AG09309 (cell line): ENCODE measurements at places on chromosomes 3 and 15.

DNA sequence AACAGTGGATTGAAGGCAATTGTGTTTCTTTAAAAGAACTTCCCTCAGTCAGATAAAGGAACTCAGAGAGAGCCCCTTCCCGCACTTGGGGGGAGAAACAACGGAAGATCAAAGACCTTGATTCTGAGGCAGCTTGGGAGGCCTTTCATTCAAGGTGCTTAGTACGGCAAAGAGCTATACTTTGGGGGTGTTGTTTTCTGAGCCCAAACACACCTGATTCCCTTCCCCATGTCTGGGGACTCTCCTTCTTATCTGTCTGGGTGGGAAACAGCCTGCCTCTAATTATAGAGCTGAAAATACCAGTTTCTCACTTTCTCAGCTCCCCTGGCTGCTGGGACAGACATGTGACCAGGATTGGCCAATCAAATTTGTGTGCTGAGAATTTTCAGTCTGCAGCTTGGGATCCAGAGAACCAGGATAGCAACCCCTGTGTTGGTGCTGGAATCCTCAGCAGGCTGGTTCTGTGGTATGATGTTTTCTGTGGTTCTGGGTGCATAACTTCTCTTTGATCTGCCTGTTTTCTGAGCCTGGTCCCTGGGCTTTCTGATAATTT, 19.4 kb upstream of the IQCF6 start:
- DNase-seq = no peak

DNA sequence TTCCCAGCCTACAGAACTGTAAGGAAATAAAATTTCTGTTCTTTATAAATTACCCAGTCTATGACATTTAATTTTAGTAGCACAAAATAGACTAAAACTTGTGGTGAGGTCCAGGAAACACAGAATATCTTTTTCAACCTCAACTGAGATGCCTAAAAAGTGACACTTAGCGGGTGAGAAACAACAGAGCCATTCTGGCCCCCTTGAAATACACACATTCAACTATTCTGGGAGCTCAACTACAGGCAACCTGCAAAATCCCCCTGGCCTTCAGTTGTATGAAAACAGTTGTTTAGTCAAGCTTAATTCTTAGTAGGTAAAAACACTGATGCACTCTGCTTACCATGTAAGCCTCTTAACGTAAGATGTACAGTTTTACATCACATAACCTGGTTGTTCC, 66.8 kb downstream of the ANKRD28 start:
- no peak for DNase-seq

DNA sequence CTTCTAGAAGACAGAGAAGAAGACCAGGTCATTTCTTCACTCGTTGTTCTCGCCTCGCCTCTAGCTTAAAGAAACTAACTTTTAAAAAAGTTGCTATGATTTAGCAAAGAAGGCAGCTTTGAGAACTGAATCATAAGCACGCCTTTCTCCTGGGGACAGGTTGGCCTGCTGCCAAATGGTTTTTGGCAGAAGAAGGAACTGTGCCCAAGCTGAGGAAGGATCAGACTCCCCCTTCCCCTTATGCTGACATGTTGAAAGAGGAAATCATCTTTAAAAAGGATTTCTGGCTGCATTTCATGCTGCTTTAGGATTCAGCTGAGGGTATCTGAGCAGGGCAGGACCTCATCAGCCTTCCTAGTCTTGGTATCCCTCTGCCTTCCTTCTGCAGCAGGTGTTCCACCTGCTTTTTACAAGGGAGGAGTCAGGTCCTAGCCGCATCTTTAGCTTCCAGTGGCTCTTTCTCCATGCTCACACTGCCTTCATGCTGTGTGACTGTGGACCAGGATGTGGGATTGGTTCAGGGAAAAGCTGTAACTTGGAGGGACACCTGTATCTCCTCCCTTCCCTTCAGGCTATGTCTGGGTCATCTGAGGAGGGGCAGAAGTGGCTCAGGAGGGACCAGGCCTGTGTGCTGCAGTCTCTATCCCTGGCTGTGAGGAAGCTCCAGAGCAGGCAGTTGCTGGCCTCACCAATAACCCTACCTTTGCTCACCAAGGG, 34.1 kb upstream of the HACD2 start:
- no peak for DNase-seq

GRCh38 chr15:40281057-40281800, 1.6 kb downstream of the ANKRD63 start:
- no peak for DNase-seq

DNA sequence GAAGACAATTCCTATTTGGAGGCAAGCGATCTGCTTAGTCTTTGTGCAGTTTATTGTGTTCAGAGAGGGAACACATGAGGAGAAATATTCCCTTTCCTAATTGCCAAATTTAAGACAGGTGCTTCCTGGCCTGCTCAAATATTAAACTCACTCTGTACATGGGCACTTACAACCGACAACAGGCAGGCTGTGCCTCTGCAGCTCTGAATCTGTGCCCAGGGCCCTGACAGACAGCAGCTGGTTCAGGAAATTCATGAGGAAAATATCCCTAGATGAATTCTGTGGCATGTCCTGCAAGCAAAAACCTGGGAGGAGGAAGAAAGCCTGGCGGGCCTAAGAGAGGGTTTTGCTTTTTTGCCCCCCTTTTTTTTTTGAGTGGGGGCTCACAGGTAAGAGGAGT, 169.3 kb upstream of the TRIM42 start:
- no peak for DNase-seq

- DNase-seq = no peak
Observed at GRCh38 chr3:60990442-60990730, 260.9 kb downstream of the FHIT start.

DNA sequence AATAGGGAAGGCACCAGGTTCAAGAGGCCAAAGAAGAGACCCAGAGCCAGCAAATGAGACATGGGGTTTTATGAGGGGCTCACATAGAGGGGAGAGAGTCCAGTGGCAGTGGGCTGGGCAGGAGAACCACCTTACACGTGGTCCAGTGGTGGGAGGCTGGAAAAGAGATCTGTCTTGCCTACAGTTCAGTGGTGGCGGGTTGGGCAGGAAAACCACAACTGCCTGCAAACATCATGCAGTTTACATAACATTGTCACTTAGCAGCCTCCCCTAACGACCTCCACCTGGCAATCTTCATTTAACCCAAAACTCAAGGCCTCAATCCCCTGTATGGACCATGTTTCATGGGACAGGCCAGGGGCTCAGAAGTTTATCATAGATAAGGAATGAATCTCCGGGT, 29.1 kb downstream of the CRYGS start:
- DNase-seq = no peak

DNA sequence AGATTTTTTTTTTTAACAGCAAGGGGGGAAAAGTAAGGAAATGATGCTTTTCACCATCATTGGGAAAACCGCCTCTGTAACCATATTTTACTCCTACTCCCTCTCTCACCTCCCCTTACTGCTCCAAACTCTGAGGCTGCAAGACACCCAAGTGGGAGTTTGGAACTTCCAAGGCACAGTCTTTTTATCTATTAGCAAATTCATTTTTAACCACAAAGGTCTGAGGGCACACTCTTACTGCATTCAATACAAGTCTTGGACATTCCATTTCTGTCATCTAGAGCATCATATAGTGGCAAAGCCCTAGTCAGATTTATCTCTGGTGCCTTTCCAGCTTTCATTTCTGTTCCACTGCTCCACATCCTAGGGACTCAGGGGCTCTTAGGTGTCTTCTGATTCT, 13.2 kb downstream of the FAM162A start:
- no peak for DNase-seq

DNA sequence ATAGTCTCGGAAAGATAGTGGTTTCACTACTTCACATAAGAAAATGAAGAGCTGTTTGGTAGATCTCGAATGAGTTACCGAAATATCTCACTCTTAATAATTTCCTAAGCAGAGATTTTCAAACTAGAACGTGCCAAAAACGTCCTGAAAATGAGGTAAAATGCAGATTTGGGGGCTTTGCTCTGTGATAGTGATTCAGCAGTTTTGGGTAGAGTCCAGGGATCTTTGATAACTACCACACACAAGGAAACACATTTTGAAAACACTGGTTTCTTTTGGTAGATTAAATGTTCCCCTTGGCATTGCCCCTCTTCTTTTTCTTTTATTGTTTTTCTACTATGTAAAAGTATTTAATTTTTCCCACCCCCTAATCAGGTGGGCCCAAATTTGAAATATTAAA, 125.9 kb downstream of the EBLN2 start:
- no peak for DNase-seq

- no peak for DNase-seq
Observed at GRCh38 chr3:8882642-8883041, 80.6 kb downstream of the RAD18 start.
